ENCODE measurements at places on chromosomes 5 and 9.

GRCh38 chr9:27347889-27348288 is 50.9 kb upstream of the EQTN start:
- DNase-seq, result no peak

- DNase-seq, result no peak
Observed at GRCh38 chr5:6162175-6162574, 216.2 kb downstream of the MED10 start.

GRCh38 chr5:120852222-120852860 is 388.2 kb downstream of the PRR16 start:
- DNase-seq, result no peak

- DNase-seq, result no peak
Observed at GRCh38 chr5:141402553-141403243, at the start of gene PCDHGA9. Gene PCDHGA9 (plus strand): TSS chr5:141402778. CDS start chr5:141402953, 175 bp downstream.

DNA sequence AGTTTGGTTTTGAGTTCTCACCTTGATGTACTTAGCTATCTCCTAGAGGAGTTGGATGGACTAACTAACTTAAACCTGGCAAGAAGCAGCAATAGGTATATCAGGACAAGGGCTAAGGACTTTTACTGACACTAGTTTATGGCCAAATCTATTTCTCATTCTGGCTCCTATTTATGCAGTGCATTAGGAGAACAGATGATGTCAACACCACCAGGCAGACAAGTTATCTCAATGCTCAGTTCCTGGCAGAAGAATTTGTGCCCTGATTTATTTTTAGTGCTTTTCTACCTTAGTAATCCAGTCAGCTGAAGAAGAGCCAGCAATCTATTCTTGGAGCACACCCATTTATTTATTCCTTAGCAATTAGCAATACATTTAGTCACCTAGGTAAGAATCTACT is 30.7 kb upstream of the MYOT start:
- DNase-seq, result no peak

DNA sequence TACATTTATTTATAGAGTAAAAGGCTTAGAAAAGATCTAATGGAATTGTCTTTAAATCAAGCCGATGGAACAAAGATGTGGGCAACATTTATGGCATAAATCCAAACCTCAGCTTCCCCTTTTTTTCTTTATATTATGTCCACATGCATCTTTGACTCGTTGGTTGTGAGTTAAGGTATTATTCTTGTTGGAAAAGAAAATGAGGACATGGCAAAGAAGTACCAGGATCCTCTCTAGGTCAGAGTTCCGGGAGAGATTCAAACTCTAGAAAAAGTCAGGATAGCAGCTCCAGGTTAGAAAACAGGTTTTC is 508 bp upstream of the NME5 start:
- DNase-seq, result no peak

GRCh38 chr9:125757834-125758233 is 10.7 kb downstream of the PBX3 start:
- no peak for DNase-seq

GRCh38 chr5:170184737-170185136 is 48.0 kb upstream of the C5orf58 start:
- DNase-seq, result no peak

GRCh38 chr5:52620315-52620714 is 167.4 kb upstream of the ITGA1 start:
- DNase-seq, result no peak

- DNase-seq, result no peak
Observed at GRCh38 chr5:124869426-124870033, 123.1 kb upstream of the ZNF608 start.

DNA sequence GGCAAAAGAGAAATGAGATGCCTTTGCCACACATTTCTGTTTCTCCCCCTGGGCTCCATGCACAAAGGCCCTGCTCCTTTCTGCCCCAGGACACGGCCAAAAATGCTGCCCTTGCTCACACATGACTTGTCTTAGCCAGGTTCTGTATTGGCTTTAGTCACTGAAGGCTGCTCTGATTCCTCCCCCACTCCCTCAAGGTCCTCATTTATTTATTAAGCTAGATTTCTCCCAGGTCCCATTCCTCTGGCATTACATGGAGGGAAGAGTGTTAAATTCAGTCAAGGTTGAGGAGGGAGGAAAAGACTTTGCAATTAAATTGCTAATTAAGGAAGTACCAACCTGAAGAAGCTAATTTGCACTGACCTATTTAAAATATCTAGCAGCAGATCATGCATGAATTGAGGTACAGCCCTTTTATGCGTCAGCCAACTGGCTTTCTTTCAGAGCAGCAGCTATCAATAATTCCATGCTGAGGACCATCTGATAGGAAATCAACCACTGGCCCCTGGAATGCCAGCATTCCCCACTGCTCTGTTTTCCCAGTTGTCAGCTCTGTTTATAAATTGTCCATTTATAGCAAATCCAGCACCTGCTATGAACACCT is 81.2 kb upstream of the MAP3K1 start:
- no peak for DNase-seq

- DNase-seq, result no peak
Observed at GRCh38 chr5:81469676-81470075, 75.7 kb upstream of the ACOT12 start.

GRCh38 chr9:482739-483138 is 268.1 kb downstream of the DOCK8 start:
- no peak for DNase-seq

- no peak for DNase-seq
Observed at GRCh38 chr5:78269088-78269703, 25.3 kb downstream of the AP3B1 start.

All from activated CD4-positive, alpha-beta T cell treated with anti-CD3 and anti-CD28 coated beads for 4 hours (primary cell).